ENCODE measurements at places on chromosomes 6 and 20.

GRCh38 chr20:51596668-51597388 lies 54.3 kb upstream of the NFATC2 start:
- no peak for DNase-seq

GRCh38 chr6:144898741-144899140 lies 613.6 kb downstream of the UTRN start:
- DNase-seq: peak; percentile 14

- peak; percentile 55 for DNase-seq
Observed at GRCh38 chr20:62740286-62741141, 31.9 kb downstream of the NTSR1 start.

DNA sequence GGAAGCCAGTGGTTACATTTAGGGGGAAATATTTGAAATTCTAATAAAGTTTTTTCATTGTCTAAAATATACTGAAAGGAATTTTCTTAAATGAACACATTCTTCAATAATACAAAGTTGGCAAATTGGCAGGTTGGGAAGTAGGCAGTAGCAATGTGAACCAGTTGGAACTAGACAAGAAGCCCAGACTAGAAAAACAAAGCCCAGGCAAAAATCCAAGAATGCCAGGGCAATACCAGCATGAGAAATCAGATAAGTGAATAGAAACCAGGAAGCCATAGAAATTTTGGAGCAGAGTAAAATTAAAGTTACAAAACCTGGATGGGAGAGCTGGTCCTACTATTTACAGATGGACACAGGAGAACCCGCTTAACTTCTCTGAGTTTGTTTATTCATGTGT lies 52.2 kb downstream of the TPBG start:
- DNase-seq: no peak

DNA sequence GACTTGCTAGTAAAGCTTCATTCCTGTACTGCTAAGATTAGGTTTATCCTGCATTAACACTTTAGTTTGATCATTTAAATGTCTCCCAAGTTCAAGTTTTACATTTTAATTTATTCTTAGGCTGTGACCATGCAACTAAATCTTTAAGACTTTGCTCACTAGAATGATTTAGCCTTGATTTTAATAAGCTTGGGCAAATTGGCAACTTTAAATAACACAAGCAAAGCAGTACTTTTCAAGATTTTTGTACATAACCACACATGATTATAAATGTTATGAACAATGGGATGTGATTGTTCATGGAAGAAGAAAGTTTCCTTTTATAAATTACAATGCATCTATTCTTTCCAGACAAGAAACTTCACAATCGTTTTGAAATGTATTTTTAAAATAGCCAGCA lies 948.0 kb upstream of the EPHA7 start:
- no peak for DNase-seq

GRCh38 chr6:105616521-105616920 lies 213.6 kb upstream of the PREP start:
- no peak for DNase-seq

GRCh38 chr20:63463400-63464288 lies 8.8 kb downstream of the KCNQ2 start:
- DNase-seq: no peak

- DNase-seq: peak; percentile 38
Observed at GRCh38 chr6:156376091-156376490, 401.1 kb upstream of the ARID1B start.

- DNase-seq: no peak
Observed at GRCh38 chr20:35240083-35240810, 13.8 kb downstream of the MMP24 start.

DNA sequence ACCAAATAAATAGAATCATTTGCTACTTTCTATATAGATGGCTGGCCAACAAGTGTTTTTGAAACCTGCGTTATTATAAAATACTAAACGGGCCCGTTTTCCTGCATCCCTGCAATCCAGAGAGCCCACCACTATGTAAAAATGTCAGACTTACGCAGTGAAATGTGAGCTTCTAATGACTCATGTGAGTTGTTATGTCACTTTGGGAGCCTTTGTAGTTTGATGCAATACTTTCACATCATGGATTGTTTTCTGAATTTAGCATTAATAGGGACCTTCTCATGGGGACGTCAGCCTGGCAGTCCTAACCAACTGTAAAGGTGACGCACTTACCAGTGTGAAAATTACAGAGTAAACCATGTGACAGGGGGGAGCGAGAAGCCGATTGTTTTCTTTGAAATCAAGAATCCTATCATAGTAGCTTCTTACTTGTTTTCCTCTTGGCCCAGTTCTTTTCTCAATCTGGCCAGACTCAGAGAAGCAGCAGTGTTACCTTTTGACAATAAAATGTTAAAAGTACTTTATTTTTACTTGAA lies 75.3 kb downstream of the SSR1 start:
- DNase-seq: no peak

GRCh38 chr6:64376394-64376793 lies 740.8 kb downstream of the PHF3 start:
- DNase-seq: no peak

GRCh38 chr20:14245368-14245970 lies 91.9 kb downstream of the FLRT3 start:
- peak; percentile 48 for DNase-seq

DNA sequence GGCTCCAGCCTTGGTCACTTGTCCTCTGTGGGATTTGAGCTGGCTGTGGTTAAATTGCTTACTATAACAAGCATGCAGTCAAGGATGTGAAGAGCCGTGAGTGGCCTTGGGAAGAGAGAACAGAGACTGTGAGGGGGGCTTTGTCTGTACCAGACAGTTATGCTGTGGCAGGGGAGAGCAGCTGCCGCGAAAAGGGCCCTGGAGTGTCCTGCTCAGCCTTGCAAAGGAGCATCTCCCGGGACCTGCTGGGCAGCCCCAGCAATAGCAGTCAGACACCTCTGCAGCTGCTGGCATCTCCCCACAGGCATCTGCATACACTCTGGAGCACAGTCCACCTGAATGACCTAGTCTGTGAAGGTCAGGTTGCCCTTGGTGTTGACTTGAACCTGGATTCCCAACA lies 6.3 kb downstream of the EBF4 start:
- DNase-seq: no peak

DNA sequence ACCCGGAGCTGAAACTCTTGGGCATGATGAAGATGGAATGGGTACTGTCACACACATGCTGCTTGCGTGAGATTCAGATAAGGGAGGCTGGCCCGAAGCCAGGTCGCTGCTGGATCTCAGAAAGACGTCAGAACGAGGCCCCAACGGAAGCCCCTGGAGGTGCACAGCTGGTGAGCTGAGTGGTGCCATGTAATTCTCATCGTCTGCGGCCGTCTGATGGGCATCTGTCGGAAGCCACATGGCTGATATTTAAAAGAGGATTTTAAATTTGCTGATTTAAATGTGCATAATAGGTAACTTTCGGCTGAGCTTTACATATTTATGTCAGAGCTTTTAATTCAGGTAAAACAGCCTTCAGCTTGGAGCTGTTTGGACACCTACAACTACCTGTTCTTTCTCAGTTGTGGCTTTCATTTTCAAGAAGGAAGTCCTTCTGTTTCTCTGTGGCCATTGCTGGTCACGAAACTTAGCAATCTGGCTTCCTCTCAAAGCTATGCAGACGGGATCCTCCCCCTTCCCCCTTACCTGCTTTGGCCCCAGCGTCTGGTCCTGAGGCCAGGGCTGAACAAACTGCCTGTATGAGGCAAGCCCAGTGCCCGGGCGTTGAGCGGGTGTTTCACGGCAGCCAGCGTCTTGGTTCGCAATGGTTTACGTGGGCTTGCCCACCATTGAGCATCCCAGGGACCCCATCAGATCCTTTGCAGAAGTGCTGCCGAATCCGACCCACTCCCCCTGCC lies 9.2 kb downstream of the SLCO4A1 start:
- DNase-seq: peak; percentile 64

DNA sequence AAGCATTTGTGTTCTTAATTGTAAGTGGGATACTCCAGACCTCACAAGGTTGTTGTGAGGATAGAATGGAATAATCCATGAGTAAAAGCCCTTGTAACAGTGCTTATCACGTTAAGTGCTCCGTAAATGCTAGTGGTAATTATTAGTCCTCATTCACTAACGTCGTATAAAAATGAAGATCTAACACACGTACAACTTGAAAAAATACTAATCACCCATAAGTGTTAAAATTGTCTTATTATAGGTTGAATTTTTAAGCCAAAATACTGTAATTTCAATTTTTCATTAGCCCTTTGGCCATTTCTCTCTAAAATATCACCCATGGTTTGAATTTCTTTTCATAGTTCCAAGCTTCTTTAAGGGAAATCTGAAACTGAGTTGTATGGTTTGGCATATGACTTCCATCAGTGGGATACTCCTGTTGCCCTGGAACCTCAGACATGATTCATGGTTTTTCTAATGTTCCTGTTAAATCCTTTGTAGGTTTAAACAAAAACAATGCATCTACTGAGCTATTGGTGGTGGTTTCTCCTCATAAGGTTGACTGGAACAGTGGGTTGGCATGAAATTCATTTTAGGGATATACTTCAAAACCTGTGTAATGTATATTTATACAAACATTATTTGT lies 19.1 kb downstream of the XRN2 start:
- no peak for DNase-seq

GRCh38 chr20:41424011-41424410 lies 57.4 kb upstream of the EMILIN3 start:
- no peak for DNase-seq

GRCh38 chr6:109718991-109719390 lies 27.9 kb downstream of the FIG4 start:
- no peak for DNase-seq

GRCh38 chr6:133240511-133241085 lies 559 bp upstream of the EYA4 start:
- no peak for DNase-seq

- peak; percentile 11 for DNase-seq
Observed at GRCh38 chr6:25660512-25660911, 8.5 kb downstream of the SCGN start.

DNA sequence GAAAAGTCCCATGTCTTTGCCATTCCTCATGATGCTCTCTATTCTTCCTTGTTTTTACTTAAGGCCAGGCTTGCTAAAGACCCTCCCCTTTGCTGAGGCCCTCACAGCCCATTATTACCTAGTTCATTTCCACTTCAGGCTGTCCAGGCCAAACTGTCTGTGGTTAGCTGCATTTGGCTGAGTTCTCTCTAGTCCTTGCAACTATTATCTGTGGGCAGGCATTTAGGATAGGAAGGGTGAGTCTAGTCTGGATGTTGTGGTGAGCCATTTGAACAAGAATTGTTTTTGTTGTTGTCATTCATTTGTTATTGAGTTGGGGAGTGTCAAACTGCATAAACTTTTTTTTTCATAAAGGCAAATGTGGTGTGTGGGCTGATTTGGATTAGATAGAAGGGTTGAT lies 182.4 kb downstream of the CD109 start:
- no peak for DNase-seq

- DNase-seq: peak; percentile 94
Observed at GRCh38 chr20:41340327-41341055, at the start of gene LPIN3. TSS of gene LPIN3 (plus strand) at chr20:41340821. CDS start at chr20:41345804, 4,983 bp downstream.

DNA sequence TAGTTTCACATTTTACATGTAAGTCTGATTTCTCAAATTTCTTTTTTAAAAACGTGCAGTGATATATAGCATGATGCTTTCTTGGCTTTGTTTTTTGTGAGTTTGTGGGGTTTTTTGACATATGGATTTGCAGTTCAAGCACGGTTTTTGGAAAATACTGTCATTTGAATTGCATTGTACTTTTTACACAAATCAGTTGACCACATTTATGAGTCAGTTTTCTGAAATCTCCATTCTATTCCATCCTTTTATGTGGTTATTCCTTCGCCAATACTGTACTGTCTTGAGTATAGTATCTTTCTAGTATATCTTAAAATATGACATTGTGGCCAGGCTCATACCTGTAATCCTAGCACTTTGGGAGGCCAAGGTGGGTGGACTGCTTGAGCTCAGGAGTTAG lies 890.0 kb upstream of the CITED2 start:
- no peak for DNase-seq

DNA sequence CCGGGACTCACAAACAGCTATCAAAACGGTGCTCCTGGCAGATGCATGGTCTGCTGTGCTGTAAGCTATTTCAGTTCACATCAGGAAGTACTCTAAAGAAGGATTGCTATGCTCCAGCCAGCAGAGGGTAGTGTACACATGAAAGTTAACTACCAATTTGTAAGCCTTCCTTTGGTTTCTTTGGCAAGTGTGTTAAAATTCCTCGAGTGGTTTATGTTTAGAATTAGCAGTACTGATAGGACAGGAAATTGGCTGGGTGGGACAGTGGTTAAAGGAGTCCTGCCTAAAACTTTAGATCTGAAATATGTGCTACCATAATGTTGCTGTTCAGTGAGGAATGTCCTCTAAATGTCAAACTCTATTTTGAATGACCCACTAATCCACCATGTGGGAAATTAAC lies 47.4 kb downstream of the TRMT11 start:
- DNase-seq: peak; percentile 95

- DNase-seq: no peak
Observed at GRCh38 chr6:33168284-33168601, 24.0 kb downstream of the COL11A2 start.

DNA sequence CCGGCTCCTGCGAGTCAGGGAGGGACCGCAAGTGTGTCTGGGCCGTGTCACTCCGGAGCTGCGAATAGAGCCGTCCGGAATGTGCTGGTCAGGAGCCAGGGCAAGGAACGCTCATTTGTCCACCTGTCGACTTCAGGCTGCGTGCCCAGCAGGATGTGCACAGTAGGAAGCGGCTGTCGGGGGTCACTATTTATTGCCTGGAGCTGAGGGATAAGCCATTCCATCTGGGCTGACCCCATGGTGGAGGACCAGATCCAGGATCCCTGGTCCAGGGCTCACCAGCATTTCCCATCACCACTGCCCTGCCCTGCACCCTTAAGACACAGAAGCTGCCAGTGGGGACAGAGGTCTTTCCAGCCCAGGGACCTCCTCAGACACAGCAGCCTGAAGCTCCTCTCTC lies 14.7 kb downstream of the NTSR1 start:
- DNase-seq: no peak

- DNase-seq: peak; percentile 43
Observed at GRCh38 chr6:20335872-20336271, 65.8 kb upstream of the E2F3 start.

DNA sequence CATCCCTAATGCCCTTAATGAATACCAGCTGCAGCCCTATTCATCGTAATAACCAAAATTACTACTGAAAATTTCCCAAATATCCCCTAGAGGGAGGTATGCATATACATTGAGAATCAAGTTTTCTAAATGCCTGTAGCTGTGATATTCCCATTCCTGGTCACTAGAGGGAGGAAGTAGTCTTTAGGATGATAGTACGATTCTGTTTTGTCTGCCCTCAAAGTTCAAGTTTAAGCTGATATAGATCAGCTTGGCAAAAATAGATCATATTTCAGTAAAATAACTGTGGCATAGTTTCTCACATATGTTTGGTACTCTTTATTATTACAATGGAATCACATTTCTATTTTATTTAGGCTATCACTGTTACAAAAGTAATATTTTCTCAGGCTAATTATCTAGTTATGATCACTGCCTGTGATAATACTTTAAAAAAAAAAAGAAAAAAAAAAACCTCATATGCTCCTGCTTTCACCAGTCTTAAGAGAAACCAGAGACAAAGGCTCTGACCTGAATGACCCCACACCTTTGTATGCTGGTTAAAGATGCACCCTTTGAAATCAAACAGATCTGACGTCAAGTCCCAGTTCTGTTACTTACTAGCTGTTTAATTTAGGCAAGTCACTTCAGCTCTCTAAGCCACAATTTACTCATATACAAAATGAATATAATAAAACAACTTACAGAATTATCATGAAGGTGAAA lies 11.0 kb downstream of the TSPYL1 start:
- peak; percentile 84 for DNase-seq
